HFFc6 (cell line): ENCODE measurements at places on chromosomes 7 and 10. TPM values are rescaled to one million over a fixed set of nuclear protein-coding genes. Genes with fewer than 3 reads are reported as not detected.

NCF1 gene
- not detected in 3 replicates for total RNA-seq

CWF19L1 gene
- total RNA-seq, result 16.4 to 24.3 TPM (median 19.8 TPM) in 3 replicates

AKR1C3 gene
- total RNA-seq, result 0.84 TPM in 1 of 3 replicates, not detected in the others

HKDC1 gene
- total RNA-seq, result 0.12 to 0.51 TPM in 2 of 3 replicates, not detected in the other

VKORC1L1 gene
- 39.5 to 41.5 TPM (median 39.8 TPM) in 3 replicates for total RNA-seq

PNLIP gene
- total RNA-seq, result not detected in 3 replicates

HMX2 gene
- total RNA-seq, result not detected in 3 replicates

PVRIG gene
- not detected in 3 replicates for total RNA-seq

IDI2 gene
- total RNA-seq, result not detected in 3 replicates

GIMAP8 gene
- total RNA-seq, result not detected in 3 replicates

CPA4 gene
- total RNA-seq, result 8.1 to 21.7 TPM (median 17.6 TPM) in 3 replicates

AKR1B15 gene
- not detected in 3 replicates for total RNA-seq

PTF1A gene
- not detected in 3 replicates for total RNA-seq

NPY gene
- not detected in 3 replicates for total RNA-seq

BCCIP gene
- total RNA-seq, result 78.4 to 88.3 TPM (median 85.2 TPM) in 3 replicates

SPDYE17 gene
- not detected in 2 replicates for total RNA-seq

ACSM6 gene
- not detected in 3 replicates for total RNA-seq

SLC13A1 gene
- not detected in 3 replicates for total RNA-seq

MAGI2 gene
- total RNA-seq, result 7.1 to 7.7 TPM (median 7.6 TPM) in 3 replicates

TBATA gene
- total RNA-seq, result not detected in 3 replicates

PAPSS2 gene
- 437 and 607 TPM in 2 replicates for total RNA-seq

RAPGEF5 gene
- 0.33 to 1.3 TPM (median 0.63 TPM) in 3 replicates for total RNA-seq

AMZ1 gene
- 8.2 to 12.1 TPM (median 10.9 TPM) in 3 replicates for total RNA-seq

CCDC146 gene
- 0.23 and 0.44 TPM in 2 replicates for total RNA-seq

NFE2L3 gene
- 2.5 to 8.2 TPM (median 6.2 TPM) in 3 replicates for total RNA-seq

LRMDA gene
- 1.3 TPM in 1 of 3 replicates, not detected in the others for total RNA-seq

GBX1 gene
- total RNA-seq, result not detected in 3 replicates

NME8 gene
- total RNA-seq, result not detected in 2 replicates

GIMAP4 gene
- not detected in 3 replicates for total RNA-seq
